CD4-positive, alpha-beta memory T cell (primary cell): ENCODE measurements at places on chromosomes 7 and 10. TPM values are rescaled to one million over a fixed set of nuclear protein-coding genes. Genes with fewer than 3 reads are reported as not detected.
A peak's percentile ranks its signal among the peaks of the same experiment; 100 is the strongest.

The NUTM2E gene
- 0.53 TPM for total RNA-seq

The CLDN12 gene
- 5.7 TPM for total RNA-seq

The MMD2 gene
- not detected for total RNA-seq

The SGMS1 gene
- 28.8 TPM for total RNA-seq

The BMI1 gene
- total RNA-seq, result 108 TPM

The TOMM7 gene
- 686 TPM for total RNA-seq

The PDE6C gene
- total RNA-seq, result not detected

The BHLHA15 gene
- not detected for total RNA-seq

The GNGT1 gene
- not detected for total RNA-seq

The PCDH15 gene
- total RNA-seq, result not detected

DNA sequence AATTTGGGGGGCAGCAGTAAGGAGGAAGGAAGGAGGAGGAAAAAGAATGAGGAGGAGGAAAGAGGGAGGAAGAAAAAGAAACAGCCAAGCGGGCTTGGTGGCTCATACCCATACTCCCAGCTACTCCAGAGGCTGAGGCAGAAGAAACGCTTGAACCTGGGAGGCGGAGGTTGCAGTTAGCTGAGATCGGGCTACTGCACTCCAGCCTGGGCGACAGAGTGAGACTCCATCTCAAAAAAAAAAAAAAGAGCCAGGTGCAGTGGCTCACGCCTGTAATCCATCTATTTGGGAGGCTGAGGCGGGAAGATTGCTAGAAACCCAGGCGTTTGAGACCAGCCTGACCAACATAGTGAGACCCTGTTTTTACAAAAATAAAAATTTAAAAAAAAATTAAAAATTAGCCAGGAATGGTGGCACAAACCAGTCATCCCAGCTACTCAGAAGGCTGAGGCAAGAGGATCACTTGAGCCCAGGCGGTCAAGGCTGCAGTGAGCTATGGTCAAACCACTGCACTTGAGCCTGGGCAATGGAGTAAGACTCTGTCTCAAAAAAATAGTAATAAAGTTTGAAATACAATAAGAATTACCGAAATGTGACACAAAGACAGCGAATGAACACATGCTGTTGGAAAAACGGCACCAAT, 14.1 kb upstream of the CRCP start:
- H3K27me3 ChIP-seq, result no peaks in the 10 kb centered on the region
- no peak for DNase-seq
- peak overlapping the region; percentile 78 for H3K4me3 ChIP-seq
- peaks cover 7% of the 10 kb centered on the region for H3K4me1 ChIP-seq
- H3K36me3 ChIP-seq, result no peaks in the 10 kb centered on the region

- no peak overlapping the region for H3K27ac ChIP-seq
- no peaks in the 10 kb centered on the region for H3K27me3 ChIP-seq
- no peak overlapping the region for H3K4me3 ChIP-seq
- no peak for DNase-seq
- H3K4me1 ChIP-seq, result no peaks in the 10 kb centered on the region
These were observed 73.4 kb downstream of the VSTM2A start for GRCh38 chr7:54615537-54615936.

- DNase-seq, result no peak
- H3K27ac ChIP-seq, result no peak overlapping the region
- no peaks in the 10 kb centered on the region for H3K27me3 ChIP-seq
- H3K36me3 ChIP-seq, result no peaks in the 10 kb centered on the region
- H3K4me3 ChIP-seq, result no peak overlapping the region
These were observed 14.6 kb upstream of the PPP2R2D start for GRCh38 chr10:131886237-131886636.

GRCh38 chr7:26105931-26106330, 46.1 kb upstream of the NFE2L3 start:
- no peak for DNase-seq
- H3K4me1 ChIP-seq, result peaks cover 17% of the 10 kb centered on the region
- no peaks in the 10 kb centered on the region for H3K27me3 ChIP-seq
- H3K27ac ChIP-seq, result no peak overlapping the region
- no peaks in the 10 kb centered on the region for H3K36me3 ChIP-seq

DNA sequence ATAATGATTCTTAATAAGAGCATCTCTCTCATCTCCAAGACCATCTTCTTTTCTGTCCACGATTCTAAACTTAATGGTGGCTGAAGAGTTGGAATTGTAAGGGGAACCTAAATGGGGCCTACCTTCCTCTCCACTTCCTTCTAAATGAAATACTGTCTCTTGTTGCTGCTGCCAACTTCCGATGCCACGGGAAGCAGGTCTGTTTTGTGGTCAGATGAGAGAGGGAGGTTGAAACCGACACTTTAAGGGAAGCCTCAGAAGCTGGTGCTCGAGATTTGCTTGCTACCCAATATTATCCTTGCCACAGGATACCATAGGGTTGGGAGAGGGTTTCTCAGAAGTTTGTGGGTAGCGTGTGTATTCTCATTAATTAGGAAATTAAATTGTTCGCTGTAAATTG, 464.1 kb downstream of the SUGCT start:
- H3K4me3 ChIP-seq, result no peak overlapping the region
- H3K4me1 ChIP-seq, result no peaks in the 10 kb centered on the region
- H3K27ac ChIP-seq, result no peak overlapping the region
- no peaks in the 10 kb centered on the region for H3K27me3 ChIP-seq
- no peak for DNase-seq
- H3K36me3 ChIP-seq, result no peaks in the 10 kb centered on the region

DNA sequence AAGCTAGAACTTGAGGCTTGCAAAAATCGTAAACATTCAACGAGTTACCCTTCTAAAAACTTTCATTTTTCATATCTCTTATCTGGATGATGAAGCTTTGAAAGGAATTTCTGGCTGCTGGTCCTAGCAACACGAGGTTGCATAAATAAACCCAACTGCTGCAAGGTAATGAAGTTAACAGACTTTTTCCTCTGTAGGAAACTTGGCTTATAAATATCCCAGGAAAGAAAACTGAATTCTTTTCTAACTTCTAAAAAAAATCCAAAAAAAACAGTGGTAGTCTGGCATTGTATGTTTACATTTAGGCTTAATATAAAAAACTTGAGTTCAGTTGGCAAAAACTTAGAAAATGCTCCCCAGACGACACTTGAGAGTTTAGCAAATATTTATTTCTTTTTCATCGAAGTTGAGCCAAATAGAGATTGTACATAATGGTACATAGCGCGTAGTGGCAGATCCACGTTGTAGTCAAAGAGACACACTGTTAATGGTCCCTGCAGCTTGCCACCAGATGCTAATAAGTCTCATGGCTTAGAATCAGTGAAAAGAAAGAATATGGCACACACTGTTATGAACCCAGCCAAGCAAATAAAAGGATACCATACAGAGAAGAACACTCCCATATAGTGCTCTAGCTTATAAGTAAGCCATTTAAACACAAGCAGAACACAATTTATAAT, 200.3 kb upstream of the PCLO start:
- H3K4me1 ChIP-seq, result no peaks in the 10 kb centered on the region
- no peaks in the 10 kb centered on the region for H3K27me3 ChIP-seq
- no peak for DNase-seq
- no peak overlapping the region for H3K27ac ChIP-seq
- no peak overlapping the region for H3K4me3 ChIP-seq

DNA sequence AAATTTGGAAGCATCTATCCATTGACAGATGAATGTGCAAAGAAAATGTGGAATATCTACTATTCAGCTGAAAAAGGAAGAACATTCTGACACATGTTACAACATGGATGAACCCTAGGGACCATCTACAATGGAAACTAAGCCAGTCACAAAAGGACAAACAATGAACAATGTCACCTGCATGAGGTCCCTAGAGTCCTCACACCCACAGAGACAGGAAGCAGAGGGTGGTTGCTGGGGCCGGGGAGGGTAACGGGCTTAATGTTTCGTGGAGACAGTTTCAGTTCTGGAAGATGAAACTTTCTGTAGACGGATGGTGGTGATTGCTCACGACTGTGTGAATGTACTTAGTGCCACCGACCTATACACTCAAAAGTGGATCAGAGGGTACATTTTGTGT, 282.9 kb downstream of the ADARB2 start:
- no peaks in the 10 kb centered on the region for H3K4me1 ChIP-seq
- no peaks in the 10 kb centered on the region for H3K36me3 ChIP-seq
- no peak overlapping the region for H3K4me3 ChIP-seq
- H3K27me3 ChIP-seq, result no peaks in the 10 kb centered on the region
- DNase-seq, result no peak

- no peaks in the 10 kb centered on the region for H3K4me1 ChIP-seq
- H3K4me3 ChIP-seq, result no peak overlapping the region
- no peak for DNase-seq
- no peaks in the 10 kb centered on the region for H3K36me3 ChIP-seq
These were observed 60.7 kb upstream of the PFKP start for GRCh38 chr10:3006607-3007006.

DNA sequence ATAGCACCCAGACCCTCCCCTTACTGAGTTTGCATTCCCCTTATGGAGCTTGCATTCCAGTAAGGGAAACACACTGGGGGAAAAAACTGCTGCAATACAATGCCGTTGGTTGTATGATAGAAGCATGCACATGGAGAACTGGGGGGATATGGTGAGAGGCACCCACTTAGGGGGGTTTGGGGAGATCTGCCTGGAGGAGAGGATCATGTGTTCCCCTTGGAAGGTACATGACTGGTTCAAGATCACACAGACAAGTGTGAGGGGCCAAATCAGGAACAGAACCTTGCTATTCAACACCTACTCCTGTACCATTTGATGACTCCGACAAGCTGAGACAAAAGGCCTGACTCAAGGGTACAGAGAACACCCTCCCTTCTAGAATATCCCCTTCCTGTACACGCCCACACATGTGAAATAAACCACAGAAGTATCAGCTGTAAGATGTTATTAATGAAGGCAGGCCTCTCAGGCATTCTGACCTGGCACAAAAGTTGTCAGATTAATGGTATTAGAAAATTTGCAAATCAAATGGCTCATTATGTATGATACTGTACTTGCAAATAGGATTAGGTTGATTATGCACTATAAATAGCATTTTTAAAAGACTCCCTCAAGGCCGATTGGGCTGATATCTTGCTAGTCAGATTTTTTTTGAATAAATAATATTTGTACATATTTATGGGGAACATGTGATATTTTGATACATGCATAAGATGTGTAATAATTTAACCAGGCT, 122.2 kb downstream of the NPY start:
- H3K4me3 ChIP-seq, result no peak overlapping the region
- peaks cover 9% of the 10 kb centered on the region for H3K4me1 ChIP-seq
- H3K36me3 ChIP-seq, result no peaks in the 10 kb centered on the region

DNA sequence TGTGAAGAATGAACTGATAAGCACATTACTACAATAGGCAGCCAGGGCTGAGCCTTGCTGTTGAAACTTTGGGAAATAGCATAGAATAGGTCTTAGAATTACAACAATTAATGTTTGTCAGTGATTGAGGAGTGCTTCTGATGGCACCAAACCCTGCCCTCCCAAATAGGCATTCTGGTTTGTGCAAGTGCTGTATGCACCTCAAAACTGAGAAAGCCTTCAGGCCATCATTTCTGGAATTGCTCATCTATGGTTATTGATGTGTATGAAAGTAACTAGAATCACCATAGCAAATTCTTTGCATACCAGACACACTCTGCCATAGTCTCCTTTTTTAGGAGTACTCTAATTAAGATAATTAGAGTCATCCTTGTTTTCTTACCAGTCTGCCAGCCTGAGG, 585.0 kb upstream of the MBL2 start:
- no peak overlapping the region for H3K4me3 ChIP-seq
- H3K4me1 ChIP-seq, result no peaks in the 10 kb centered on the region
- H3K36me3 ChIP-seq, result no peaks in the 10 kb centered on the region

GRCh38 chr10:5485948-5486852, 13.2 kb downstream of the CALML5 start:
- H3K36me3 ChIP-seq, result no peaks in the 10 kb centered on the region
- no peaks in the 10 kb centered on the region for H3K27me3 ChIP-seq
- H3K27ac ChIP-seq, result no peak overlapping the region
- no peak overlapping the region for H3K4me3 ChIP-seq
- no peaks in the 10 kb centered on the region for H3K4me1 ChIP-seq
- no peak for DNase-seq

DNA sequence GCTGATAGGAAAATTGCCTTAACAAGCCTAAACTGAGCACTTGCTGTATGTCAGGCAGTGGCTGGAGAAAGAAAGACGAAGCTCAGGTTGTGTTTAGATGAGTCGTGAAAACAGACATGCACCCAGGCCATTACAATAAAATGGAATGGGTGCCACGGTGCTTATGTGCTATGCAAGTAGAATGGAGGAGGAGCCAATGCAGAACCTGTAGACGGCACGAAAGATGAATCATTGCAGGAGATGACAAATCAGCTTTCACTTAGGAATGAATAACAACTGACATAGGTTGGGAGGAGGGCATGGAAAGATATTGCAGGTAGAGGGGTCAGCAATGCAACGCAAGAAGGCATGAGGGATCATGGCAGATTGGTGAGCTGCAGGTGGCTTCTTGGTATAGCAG, 61.2 kb upstream of the ARHGAP21 start:
- no peaks in the 10 kb centered on the region for H3K4me1 ChIP-seq
- no peak overlapping the region for H3K4me3 ChIP-seq
- H3K27me3 ChIP-seq, result no peaks in the 10 kb centered on the region

DNA sequence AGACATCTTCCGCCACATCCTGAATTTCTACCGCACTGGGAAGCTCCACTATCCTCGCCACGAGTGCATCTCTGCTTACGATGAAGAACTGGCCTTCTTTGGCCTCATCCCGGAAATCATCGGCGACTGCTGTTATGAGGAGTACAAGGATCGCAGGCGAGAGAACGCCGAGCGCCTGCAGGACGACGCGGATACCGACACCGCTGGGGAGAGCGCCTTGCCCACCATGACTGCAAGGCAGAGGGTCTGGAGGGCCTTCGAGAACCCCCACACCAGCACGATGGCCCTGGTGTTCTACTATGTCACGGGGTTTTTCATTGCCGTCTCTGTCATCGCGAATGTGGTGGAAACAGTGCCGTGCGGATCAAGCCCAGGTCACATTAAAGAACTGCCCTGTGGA, 1.9 kb downstream of the KCND2 start:
- no peaks in the 10 kb centered on the region for H3K36me3 ChIP-seq
- DNase-seq, result no peak
- no peak overlapping the region for H3K27ac ChIP-seq

GRCh38 chr7:134834689-134835462, 55.4 kb downstream of the CALD1 start:
- no peak overlapping the region for H3K4me3 ChIP-seq
- DNase-seq, result no peak
- no peaks in the 10 kb centered on the region for H3K27me3 ChIP-seq
- H3K36me3 ChIP-seq, result no peaks in the 10 kb centered on the region
- H3K4me1 ChIP-seq, result no peaks in the 10 kb centered on the region

GRCh38 chr7:41207141-41207540, 495.7 kb downstream of the INHBA start:
- H3K4me1 ChIP-seq, result no peaks in the 10 kb centered on the region
- no peaks in the 10 kb centered on the region for H3K36me3 ChIP-seq
- H3K27ac ChIP-seq, result no peak overlapping the region
- no peak overlapping the region for H3K4me3 ChIP-seq

DNA sequence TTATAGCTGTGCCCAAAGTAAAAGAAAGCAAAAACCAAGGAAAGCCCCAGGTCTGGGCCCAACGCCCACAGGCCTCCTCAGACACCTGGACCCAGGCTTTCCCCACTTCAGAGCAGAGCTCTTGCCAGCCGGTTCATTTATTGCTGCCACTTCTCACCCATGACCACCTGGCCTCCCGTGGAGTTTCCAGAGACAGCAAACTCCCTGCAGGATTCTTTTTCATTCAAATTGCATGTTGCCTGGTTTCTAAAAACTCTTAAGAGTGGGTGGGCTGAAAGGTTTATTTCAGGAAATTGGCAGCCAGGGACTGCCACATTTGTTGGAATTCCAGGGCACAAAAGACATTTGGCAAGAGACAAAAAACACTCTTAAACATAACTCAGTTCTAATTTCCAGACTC, 4.7 kb downstream of the VOPP1 start:
- H3K36me3 ChIP-seq, result no peaks in the 10 kb centered on the region
- H3K27me3 ChIP-seq, result no peaks in the 10 kb centered on the region
- H3K4me3 ChIP-seq, result no peak overlapping the region
- no peak for DNase-seq
- H3K4me1 ChIP-seq, result peaks cover 79% of the 10 kb centered on the region
